ENCODE measurements at places on chromosomes 7 and 10.

DNA sequence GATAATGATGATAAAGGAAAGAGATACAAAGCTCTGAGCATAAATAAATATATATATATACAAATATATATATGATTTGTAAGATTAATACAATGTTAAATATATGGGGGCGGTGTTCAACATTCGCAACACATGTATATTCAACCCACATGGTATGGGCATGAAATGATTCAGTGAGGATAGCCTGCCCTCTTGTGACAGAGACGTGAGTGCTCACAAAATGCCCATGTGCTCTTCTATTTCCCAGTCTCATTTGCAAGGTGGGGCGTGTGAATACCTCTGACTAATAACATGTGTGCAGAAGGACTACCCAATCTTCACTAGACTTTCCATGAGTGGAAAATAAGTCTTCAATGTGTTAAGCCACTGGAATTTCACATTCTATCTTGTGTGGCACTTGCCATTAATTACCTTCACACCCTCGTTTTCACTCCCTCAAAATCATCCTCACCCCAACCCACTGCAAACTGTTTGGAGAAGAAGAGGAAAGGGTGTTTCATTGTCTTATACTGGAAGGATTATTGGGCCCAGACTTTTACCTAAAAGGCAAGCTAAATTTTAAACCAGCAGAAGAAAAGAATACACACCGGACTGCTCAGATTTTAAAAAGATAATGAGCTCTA is 26.9 kb downstream of the ASAH2 start:
- no peak for DNase-seq

GRCh38 chr10:3720228-3721019 is 64.6 kb downstream of the KLF6 start:
- no peak for DNase-seq

DNA sequence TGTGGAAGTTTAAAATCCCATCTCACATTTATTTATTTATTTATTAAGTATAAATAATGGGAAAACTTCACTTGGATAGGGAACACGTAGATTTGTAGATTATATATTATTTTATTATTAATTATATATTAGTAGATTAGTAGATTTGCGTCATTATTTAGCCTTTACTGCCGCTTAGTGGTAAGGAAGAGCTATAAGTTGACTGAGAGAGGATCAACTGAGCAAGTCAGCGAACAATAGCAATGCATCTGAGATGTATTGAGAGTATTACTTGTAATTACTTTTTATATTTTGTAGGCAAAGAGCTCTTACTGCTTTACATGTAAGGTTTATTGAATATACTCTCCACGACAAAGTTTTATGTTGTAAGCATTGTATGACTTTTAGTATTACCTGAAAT is 244.5 kb upstream of the ANKRD30A start:
- no peak for DNase-seq

- no peak for DNase-seq
These were observed 165.7 kb downstream of the GRID1 start for GRCh38 chr10:86200867-86201266.

DNA sequence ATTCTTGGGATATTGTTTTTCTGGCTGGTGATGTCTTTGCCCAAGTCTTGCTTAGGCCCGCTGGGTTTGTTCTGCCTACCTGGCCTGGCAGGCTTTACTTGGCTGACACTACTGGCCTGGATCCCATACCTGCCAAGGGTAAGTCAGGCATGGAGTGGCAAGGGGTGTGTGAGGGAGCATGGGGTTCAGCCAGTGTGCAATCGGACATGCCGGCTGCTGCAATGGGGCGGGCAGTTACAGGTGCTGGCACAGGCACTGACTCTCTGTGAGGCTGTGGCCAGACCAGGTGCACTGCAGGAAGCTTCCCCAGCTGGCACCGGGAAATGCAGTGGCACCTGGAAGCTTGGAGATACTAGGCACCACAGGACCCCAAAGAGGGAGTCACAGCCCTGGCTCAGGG is 168.4 kb downstream of the PON1 start:
- DNase-seq: no peak

GRCh38 chr7:98826387-98826786 is 43.4 kb downstream of the TMEM130 start:
- DNase-seq: no peak

GRCh38 chr7:143250822-143251221 is 12.4 kb upstream of the GSTK1 start:
- no peak for DNase-seq

GRCh38 chr10:14569274-14570060 is 205.2 kb downstream of the FAM107B start:
- DNase-seq: no peak

- no peak for DNase-seq
These were observed 11.0 kb downstream of the ZNF777 start for GRCh38 chr7:149449897-149450296.

DNA sequence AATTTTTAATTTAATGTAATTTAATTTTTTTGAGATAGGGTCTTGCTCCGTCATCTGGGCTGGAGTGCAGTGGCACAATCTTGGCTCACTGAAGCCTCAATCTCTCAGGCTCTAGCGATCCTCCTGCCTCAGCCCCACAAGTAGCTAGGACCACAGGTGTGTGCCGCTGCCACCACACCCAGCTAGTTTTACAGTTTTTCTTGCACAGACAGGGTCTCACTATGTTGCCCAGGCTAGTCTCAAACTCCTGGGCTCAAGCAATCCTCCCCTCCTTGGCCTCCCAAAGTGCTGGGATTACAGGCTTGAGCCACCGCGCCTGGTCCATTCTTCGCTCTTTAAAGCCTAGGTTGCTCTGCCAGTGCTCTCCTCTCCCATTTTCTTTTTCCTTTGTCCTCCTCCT is 12.9 kb downstream of the CALML3 start:
- DNase-seq: no peak

- no peak for DNase-seq
These were observed 72.1 kb downstream of the INHBA start for GRCh38 chr7:41630741-41631140.

Measured in activated T-helper 1 cell treated with anti-CD3 and anti-CD28 coated beads, Interleukin-2, amount 50 U/mL, for 16 hours (primary cell).